ENCODE measurements at places on chromosomes 16 and 17.
A peak's percentile ranks its signal among the peaks of the same experiment; 100 is the strongest.

DNA sequence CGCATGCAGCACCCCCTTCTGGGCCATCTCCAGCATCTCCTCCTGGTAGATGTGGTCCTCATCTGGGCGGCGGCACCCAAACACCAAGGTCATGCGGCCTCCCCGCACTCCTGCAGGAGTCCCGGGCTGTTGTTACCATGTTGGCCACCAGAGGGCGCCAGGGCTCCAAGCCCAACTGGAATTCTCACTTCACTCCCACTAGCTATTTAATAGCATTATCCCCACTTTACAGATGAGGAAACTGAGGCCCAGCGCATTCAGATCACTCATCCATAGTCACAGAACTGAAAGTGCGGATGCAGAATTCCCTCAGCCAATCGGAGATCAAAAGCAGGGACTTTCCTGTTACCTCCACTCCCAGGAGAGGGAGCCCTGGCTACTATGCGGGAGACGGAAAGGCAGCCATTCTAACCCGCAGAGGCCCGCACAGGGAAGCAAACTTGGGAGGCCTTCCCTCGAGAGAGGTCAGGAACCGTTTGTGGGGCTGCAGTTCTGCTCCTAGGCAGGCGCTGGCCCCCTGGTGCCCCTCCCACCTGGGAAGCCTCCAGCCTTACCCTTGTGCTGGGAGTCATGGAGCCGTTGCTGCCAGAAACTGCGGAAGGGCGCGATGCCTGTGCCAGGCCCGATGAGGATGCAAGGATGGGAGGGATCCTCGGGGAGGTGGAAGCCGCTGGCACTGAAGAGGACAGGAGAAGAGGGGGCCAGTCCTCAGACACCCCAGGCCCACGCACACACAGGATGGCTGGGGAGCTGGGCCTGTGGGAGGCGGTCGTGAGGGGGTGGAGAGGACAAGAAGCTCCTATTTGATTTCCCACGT, 40.1 kb downstream of the NOS2 start:
- peak; percentile 66 for DNase-seq

- no peak for DNase-seq
Measured at GRCh38 chr17:56637254-56637653, 43.8 kb downstream of the NOG start.

DNA sequence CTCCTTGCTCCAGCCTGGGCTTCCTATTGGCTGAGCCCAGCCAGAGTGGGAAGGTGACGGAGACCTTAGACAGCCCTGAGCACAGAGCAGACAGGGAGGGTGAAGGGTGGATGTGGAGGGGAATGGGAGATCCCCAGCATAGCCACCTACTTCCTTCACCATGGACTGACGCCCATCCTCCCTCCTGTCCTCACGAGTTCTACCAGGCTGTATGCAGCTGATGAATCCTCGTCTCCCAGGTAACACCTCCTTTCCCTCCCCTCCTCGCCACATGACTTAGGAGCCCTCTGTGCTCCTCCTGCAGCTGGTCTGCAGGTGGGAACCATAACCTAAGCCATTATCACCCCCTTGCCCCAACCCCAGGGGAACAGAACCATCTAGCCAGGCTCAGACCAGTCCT, 9.0 kb upstream of the CRHR1 start:
- no peak for DNase-seq

GRCh38 chr17:67225316-67225715, 19.7 kb downstream of the HELZ start:
- no peak for DNase-seq

DNA sequence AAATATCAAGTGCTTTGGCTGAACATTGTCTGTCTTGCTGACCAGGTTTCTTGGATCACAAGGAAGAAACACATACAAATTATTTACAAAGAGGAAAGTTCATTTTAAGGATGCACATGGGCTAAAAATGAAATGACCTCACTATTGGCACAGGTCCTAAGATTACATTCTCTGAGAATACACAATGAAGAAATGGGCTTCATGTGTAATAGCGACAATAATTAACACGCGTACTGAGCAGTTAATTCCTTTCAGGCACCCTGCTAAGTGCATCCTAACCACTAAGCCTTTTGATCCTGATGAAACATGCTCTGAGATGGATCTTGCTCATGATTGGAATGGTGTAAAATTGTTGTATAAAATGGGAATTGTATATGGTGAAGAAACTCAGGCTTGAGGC, 429.0 kb downstream of the HS3ST4 start:
- DNase-seq, result no peak

DNA sequence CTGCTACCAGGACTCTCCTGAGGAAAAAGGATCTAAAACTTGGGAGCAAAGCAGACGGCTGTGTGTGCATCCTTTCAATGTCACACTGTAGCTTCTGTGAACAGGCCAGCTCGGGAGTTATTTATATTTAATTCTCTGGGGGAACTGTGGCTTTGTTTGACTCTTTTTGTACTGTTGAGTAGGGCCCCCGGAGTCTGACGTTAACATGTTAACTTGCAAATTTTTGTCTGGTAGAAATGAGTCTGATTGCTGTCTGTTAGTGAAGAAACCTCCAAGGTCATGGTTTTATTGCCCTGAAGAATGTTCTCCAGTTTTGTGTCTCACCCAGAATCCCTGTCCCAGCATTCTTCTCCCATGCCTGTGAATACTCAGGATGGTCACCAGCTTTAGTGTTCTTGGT, 14.2 kb upstream of the KCNG4 start:
- no peak for DNase-seq

GRCh38 chr17:77733576-77734296, 224.8 kb upstream of the TNRC6C start:
- no peak for DNase-seq

GRCh38 chr17:82035488-82035887, 2.0 kb downstream of the DCXR start:
- no peak for DNase-seq

Measured in activated T-cell treated with anti-CD3 and anti-CD28 coated beads for 1 hour (primary cell).